ENCODE measurements at places on chromosomes 12 and 14.

- no peak for DNase-seq
Observed at GRCh38 chr12:39619316-39619659, 315 bp downstream of the ABCD2 start.

- no peak for DNase-seq
Observed at GRCh38 chr14:69170839-69171238, 17.9 kb upstream of the DCAF5 start.

DNA sequence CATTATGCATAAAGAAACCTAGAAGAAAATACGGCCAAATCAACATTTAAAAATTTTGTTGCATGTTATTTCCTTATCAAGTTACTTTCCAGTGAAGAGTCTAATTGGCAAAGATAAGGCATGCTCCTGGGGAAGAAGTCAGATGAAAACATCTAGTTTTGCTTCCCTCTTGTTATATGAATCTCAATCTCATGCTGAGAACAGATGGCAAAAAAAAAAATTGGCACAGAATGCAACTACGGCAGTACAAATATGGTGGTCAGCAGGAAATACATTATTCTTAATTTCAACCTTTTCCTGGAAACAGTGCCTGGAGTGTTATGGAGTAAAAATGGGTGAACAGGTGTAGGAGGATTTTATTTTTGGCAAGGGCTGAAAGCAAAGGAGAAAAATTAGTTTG, 32.8 kb downstream of the HECTD4 start:
- DNase-seq, result no peak

DNA sequence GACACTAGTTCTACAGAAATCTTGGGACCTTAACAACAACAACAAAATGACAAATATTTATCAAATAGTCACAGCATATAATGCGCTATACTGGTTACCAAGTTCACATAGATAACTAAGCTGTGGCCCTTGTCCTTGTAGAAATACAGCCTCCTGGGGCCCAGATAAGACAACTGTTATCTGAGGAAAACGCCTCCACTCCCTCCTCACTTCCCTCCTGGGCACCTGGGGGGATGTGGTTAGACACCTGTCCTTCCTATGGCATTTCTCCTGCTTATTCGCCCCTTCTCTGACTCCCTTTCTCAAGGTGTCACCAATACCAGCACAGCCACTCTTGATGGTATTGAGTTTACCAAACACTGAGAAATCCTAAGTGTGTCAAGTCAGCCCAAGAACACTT, 419.4 kb downstream of the RAD51B start:
- DNase-seq, result no peak

Data from CD4-positive, alpha-beta T cell treated with Interleukin-15 for 4 hours (primary cell).